ENCODE measurements at places on chromosomes 6 and 20.

- DNase-seq: no peak
Measured at GRCh38 chr6:170010665-170011203, 259.3 kb downstream of the ERMARD start.

GRCh38 chr6:3540253-3540820 lies 83.5 kb upstream of the SLC22A23 start:
- DNase-seq: no peak

DNA sequence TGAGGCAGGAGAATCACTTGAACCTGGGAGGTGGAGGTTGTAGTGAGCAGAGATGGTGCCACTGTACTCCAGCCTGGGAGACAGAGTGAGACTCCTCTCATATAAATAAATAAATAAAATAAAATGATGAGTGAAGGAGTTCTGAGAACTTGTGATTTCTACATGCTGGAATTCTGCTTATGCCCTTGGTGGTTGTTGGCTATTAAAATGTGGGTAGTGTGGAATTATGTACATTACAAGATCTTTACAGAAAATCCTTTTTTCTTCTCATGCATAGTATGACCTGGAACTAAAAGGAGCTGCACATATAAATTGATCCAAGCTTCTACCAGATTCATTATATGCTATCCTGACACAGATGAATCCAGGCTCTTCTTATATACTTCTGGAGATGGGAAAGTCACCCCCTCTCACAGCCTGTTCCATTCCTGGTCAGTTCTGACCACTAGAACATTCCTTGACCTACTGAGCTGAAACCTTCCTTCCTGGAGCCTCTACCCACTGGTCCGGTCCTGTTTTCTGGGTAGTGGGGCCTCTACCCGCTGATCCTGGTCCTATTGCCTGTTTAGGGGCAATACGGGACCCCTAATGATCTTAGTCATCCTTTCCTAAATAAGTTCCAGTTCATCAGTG lies 37.7 kb upstream of the TAF8 start:
- DNase-seq: no peak

DNA sequence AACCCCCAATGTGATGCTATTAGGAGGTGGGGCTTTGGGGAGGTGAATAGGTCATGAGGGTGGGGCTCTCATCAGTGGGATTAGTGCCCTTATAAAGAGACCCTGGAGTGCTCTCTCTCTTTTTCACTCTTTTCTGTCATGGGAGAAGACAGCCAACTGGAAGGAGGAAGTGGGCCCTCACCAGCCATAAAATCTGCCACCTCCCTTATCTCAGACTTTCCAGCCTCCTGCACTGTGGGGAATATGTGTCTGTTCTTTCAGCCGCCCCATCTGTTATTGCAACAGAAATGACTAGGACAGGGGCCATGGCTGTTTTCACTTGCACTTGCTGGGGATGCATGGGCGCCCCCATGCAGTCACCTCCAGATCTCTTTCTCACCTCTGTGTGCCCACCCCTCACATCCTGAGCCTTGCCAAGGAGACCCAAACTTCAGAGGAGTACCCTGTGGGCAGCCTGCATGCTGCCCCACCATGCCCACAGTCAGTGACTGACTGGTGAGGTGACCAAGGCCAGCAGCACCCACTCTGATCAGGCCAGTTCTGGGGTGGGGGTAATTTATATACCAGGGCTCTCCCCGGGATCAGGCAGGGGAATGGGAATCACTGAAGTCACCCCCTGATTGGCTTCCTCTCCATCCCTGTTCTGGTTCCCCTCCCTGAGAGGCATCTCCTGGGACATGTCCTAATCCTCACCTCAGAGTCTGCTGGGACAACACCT lies 118.4 kb downstream of the ANKRD60 start:
- DNase-seq: no peak

DNA sequence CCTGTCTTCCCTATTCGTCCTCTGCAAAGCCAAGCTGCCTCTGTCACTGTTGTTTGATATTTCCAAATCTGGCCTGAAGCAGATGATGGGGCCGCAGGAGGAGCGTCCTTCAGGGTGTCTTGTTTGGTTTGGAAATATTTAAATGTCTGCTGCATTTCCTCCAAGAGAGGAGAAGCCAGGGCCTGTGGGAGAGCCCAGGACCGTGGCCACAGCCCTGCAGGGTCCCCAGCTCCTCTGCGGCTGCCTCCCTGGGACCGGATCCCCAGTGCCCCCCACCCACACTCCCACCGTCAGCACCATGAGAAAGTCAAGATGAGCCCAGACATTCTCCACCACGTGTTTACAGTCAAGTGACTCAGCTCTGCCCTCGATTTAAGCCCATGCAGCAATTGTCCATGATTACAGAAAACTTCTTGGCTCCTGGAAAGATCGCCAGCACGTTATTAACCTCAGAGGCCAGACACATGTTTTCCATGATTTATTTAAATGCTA lies 18.2 kb downstream of the FOXF2 start:
- DNase-seq: no peak

DNA sequence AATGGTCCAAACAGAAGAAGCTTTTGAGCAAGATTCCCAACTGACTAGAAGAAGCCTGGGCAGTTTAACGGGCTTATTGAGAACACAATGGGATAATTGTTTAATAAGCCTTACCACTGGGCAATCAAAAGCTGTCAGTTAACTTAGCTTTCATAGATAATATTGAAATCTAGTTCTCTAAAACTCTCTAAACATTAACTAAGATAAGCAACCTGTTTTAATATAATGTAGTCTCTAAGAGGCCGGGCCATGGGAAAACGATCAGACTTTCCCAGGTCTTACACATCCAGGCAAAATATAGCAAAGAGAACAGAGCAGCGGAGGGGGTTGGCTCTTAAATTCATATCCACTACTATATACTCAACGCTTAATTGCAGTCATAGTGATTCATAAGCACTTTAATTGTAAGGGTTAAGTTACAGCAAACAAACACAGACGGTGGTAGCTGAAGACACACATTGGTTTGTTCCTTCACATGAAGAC lies 128.0 kb upstream of the FAM83B start:
- DNase-seq: peak; percentile 98

GRCh38 chr6:170125456-170126300 lies 165.2 kb downstream of the DLL1 start:
- DNase-seq: no peak

GRCh38 chr6:153563001-153563400 lies 431.9 kb upstream of the RGS17 start:
- no peak for DNase-seq

DNA sequence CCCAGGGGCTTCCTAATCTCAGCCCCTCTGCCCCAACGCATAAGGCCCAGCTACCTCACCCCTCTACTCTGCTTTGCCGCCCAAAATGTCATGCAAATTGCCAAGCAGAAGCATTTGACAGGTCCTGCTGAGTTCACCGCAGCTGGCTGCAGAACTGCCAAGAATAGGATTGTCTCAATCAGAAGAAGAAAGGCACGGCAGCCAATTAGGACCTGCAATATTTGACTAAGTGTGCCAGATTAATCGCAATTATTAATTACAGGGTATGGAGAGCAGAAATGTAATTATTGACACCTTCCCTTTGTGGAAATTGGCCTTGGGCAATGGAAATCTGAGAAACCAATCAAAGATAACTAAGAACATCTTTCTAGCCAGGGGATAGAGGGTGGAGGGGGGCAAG lies 318.6 kb downstream of the LRFN2 start:
- DNase-seq: no peak

DNA sequence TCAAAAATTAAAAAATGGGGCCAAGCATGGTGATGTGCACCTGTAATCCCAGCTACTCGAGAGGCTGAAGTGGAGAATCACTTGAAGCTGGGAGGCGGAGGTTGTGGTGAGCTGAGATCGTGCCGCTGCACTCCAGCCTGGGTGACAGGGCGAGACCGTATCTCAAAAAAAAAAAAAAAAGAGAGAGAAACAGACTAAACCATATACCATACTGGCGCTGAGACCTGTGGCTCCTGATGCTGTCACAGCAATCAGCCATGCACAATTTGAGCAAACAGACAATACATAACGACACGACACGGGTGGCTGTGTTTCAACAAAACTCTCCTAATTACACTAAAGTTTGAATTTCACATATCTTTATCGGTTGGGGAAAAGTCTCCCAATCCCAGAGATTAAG lies 14.9 kb upstream of the CBFA2T2 start:
- no peak for DNase-seq

GRCh38 chr20:43958626-43959025 lies 44.0 kb downstream of the TOX2 start:
- DNase-seq: no peak

GRCh38 chr6:99711302-99711701 lies 104.7 kb downstream of the PRDM13 start:
- DNase-seq: no peak
